GM23338 (cell line): ENCODE measurements at places on chromosomes 6 and 20. TPM values are rescaled to one million over a fixed set of nuclear protein-coding genes. Genes with fewer than 3 reads are reported as not detected.
A peak's percentile ranks its signal among the peaks of the same experiment; 100 is the strongest.

DNA sequence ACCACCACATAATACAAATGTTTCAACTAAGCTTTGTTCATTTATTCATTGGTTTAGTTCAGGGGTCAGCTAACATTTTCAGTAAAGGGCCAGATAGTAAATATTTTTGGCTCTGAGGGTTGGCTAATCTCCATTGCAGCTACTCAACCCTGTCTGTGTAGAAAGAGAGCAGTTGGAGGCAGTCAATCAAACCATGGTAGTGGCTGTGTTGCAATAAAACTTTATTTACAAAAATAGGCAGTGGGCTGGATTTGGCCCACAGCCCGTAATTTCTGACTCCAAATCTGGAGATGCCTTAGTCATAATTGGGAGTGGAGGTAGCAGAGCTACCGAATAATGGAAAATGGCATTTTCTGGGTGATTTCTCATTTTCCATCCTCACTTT, 242.5 kb upstream of the ZFP64 start:
- no peaks in the 10 kb centered on the region for H3K27me3 ChIP-seq
- no peaks in the 10 kb centered on the region for H3K36me3 ChIP-seq
- H3K4me3 ChIP-seq: no peak overlapping the region
- H3K27ac ChIP-seq: no peak overlapping the region
- no peaks in the 10 kb centered on the region; the same call in 1 of the 2 replicates for H3K4me1 ChIP-seq
- DNase-seq: no peak

DNA sequence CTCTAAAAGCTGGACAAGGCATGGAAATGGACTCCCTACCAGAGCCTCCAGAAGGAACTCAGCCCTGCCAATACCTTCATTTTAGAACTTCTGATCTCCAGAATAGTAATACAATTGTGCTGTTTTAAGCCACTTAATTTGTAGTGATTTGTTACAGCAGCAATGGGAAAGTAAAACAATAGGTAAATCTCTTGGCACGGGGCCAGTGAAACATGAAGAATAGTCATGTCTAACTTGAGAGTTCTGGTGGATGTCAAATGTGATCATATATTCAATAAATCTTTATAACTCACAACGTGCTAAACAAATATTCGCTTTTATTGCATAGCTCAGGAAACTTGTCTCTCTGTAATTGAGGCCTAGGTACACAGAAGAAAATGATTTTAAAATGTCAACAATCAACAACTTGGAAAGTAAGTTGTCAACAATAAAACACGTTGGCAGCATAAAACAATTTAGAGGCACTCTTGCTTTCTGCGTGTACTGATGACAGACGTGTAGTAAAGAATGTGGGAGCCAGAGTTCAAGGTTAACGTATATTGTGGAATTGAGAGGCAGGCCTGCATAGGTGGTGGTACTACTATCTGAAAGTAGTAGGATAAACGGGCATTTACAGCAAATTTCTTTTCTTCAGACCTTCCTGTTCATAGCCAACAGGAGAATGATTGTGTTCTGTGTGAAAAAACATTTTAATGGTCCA, 140.5 kb upstream of the OPRM1 start:
- no peaks in the 10 kb centered on the region for H3K4me1 ChIP-seq
- H3K4me3 ChIP-seq: no peak overlapping the region
- DNase-seq: no peak
- no peaks in the 10 kb centered on the region for H3K27me3 ChIP-seq
- H3K27ac ChIP-seq: no peak overlapping the region

DNA sequence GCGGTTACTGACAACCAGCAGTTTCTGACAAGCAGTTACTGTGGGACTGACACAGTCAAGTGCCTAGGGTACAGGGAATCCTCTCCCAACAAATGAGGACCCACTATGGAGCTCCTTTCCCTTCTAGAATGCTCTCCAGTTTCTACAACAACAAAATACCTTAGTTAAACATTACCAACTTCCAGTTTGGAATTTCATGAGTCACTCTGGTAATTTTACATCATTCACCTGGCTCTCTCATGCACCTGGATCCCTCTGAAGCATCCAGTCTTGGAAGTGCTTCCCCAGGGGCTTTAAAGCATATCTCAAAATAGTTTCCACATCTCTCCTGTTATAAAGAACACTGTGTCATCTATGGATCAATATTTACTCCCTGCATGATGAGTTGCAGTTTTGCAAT, 286.7 kb upstream of the SPTLC3 start:
- peak; percentile 14 for DNase-seq
- H3K27ac ChIP-seq: no peak overlapping the region
- no peaks in the 10 kb centered on the region for H3K36me3 ChIP-seq
- H3K4me1 ChIP-seq: peaks cover 5% of the 10 kb centered on the region; the same call in 1 of the 2 replicates

DNA sequence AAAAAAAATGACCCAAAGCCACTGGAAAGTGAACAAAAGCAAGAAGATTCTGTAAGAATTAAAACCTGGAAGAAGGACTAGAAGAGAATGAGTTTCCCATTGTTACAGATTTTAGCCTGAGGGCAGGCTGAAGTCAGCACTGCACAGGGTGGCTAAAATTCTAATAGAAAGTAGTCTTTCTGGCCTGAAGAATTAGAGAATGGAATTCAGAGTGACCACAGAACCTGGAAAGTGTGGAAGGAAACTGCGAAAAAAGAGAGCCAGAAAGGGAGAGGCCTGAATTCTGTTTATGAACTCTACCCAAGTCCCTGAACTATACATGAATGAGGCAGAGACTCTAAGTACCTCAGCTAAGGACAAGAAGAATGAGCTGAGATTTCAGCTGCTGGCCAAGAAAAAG, 38.9 kb upstream of the FILIP1 start:
- H3K27ac ChIP-seq: no peak overlapping the region
- no peaks in the 10 kb centered on the region for H3K36me3 ChIP-seq
- no peaks in the 10 kb centered on the region for H3K27me3 ChIP-seq
- no peak overlapping the region for H3K4me3 ChIP-seq
- H3K4me1 ChIP-seq: no peaks in the 10 kb centered on the region

DNA sequence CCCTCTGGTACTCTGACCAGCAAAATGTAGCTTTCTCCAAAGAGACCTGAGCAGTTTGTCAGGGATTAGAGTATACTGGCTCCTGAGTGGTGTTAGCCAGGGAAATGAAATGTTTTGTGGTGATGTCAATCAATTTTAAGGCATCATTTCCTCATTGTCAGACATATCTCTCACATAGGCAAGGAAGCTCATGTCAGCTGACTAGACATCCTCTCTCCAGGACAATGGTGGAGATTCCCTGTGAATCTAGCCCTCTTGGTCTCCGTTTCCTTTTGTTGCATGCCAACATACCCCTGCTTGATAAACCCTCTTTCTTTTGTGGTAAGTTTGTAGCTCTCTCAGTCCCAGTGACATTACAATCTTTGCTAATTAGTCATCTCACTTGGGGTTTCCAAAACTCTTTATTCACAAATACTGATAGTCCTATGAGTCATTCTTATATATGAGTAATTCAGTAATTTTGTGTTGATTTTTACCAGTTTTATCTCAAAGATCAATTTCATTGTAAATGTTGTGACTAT, 135.6 kb upstream of the PTPRK start:
- no peak overlapping the region for H3K27ac ChIP-seq
- no peaks in the 10 kb centered on the region for H3K36me3 ChIP-seq
- no peaks in the 10 kb centered on the region for H3K4me1 ChIP-seq
- no peak for DNase-seq

DNA sequence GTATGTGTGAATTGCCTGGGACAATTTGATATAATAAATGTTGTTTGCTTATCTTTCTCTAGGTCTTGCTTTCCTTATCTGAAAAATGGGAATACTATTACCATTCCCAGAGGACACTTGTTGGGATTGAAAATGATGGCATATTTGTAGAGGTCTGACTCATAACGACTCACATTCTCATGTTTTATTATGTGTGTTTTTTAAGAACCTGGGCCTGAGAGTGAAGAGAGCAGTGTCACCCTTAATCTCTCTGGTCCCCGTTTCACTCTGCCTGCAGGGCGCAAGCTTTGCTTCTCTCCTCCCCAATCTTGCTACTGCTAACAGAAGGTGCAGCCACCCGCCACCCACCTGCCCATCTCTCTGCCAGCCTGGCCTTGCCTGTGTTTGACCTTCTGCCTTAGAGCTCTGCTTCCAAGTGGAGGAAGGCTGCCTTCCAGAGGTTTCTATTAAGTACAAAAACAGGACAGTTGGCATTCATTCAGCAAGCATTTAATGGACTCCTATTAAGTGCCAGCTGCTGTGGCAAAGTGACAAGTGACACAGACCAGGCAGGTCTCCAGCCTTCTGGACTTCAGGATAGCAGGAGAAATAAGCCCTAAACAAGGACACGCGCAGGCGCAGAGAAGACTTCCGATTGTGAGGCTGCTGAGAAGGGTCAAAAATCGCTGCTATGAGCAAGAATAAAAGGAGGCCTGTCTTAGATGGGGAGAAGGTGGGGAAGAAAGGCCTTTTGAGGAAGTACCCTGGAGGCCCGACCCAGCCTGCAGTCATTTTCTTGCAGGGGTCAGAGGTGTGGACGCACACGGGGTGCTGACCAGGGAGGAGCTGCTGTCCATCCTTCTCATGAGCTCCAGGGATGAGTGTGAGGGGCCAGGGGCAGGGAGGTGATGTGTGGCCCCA, 112.5 kb downstream of the JPH2 start:
- no peak for DNase-seq
- H3K4me3 ChIP-seq: no peak overlapping the region
- no peaks in the 10 kb centered on the region for H3K36me3 ChIP-seq
- no peak overlapping the region for H3K27ac ChIP-seq
- H3K4me1 ChIP-seq: no peaks in the 10 kb centered on the region

DNA sequence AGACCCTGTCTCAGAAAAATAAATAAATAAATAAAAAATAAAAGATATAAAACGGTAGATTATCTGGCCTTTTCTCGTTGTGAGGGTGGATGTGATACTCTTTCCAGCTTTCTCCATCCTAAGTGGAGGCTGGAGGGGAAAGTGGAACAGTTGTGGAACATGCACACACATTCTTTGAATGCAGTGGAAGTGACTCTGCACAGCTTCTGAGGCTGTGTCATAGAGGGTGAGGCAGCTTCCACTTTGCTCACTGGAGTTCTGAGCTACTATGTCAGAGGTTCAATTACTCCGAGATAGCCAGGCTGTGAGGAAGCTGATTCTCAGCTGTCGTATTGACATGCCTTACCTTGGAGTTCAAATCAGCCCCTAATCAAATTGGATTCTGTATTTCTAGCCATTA, 82.2 kb downstream of the CHMP4B start:
- no peaks in the 10 kb centered on the region for H3K36me3 ChIP-seq
- H3K27me3 ChIP-seq: no peaks in the 10 kb centered on the region
- H3K4me3 ChIP-seq: no peak overlapping the region
- no peak overlapping the region for H3K27ac ChIP-seq
- no peak for DNase-seq

- no peak overlapping the region for H3K4me3 ChIP-seq
- H3K4me1 ChIP-seq: no peaks in the 10 kb centered on the region
- H3K36me3 ChIP-seq: no peaks in the 10 kb centered on the region
- no peak for DNase-seq
- no peaks in the 10 kb centered on the region for H3K27me3 ChIP-seq
Observed at GRCh38 chr6:41208439-41209106, 7.6 kb upstream of the TREML2 start.

DNA sequence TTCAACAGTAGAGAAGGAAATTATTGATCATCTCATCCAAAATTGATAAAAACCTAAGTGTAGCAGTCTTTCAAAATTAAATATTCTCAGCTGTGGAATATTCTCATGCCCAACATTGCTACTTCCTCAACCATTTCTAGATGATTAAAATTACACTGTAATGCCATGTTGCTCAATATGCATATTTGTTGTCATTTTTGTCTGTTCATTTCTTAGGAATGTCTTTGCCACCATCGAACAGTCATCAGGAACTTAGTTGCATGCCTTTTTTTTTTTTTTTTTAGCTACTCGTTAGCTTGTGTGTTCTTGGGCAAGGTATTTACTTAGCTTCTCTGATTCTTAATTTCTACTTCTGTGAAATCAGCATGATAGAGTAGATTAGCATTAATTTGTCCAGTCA, 188.6 kb downstream of the DTNBP1 start:
- H3K4me1 ChIP-seq: peaks cover 69% of the 10 kb centered on the region
- H3K4me3 ChIP-seq: no peak overlapping the region
- no peak for DNase-seq
- no peak overlapping the region for H3K27ac ChIP-seq
- peaks cover 19% of the 10 kb centered on the region for H3K36me3 ChIP-seq
- H3K27me3 ChIP-seq: no peaks in the 10 kb centered on the region

DNA sequence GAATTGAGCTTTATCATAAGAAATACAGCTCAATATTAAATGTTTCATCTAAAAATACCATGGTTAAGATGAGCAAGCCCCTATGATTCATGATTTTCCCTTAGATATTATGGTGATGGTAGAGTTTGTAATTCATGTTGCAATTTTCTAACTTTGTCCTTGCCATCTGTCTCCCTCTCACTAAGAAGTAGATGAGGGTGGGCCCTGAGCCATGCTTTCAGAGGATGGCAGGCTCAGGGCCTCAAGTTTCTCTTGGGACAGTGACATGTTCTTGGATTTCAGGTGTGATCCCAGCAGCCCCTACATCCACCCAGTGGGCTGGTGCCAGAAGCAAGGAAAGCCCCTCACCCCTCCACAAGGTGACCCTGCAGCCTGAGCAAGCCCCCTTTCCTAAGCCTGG, 25.6 kb downstream of the L3MBTL1 start:
- H3K4me1 ChIP-seq: no peaks in the 10 kb centered on the region
- H3K36me3 ChIP-seq: no peaks in the 10 kb centered on the region
- H3K27ac ChIP-seq: no peak overlapping the region
- no peak overlapping the region for H3K4me3 ChIP-seq
- no peaks in the 10 kb centered on the region for H3K27me3 ChIP-seq

DNA sequence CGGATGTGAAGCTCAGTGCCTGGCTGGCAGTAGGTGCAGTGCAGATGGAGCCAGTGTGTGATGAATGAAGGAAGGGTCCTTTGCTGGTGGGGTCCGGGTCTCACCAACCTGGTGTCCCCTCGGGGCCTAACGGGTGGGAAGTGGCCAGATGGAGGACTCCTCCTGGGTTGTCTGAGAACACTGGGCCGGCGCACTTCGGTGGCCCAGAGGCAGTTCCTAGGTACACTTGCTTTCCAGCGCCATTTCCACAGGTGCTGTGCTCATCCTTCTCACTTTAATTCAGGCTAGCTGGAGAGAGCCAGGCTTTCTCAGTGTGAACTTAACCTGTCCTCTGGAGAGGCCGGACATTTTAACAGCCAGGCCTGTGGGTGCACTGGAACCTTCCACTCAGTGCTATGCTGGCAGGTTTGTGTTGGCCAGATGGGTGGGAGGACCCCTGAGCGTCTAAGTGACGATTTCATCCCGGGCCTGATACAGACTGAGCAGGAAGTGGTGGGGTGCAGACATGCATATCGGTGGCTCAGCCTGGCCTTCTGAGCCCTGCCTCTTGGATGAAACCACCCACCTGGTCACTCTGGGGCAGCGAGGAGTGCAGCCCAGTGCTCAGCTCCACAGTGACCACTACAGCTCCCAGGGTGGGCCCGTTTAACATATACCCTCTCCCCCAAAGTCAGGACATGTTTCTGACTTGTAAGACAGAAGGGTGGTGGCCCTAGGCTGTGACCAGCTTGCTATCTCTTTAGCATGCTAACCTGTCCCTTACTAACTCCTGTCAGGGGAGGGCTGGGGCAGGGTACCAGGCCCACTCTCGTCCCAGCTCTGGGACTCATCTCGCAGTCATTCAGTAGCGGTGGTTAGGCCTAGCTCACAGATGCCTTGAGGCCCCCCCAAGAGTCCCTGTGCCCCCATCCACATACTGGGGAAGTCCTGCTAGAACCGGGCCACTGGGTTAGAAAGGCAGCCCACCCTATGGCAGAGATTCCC, 8.2 kb upstream of the PYGB start:
- H3K27me3 ChIP-seq: no peaks in the 10 kb centered on the region
- H3K36me3 ChIP-seq: no peaks in the 10 kb centered on the region
- H3K4me1 ChIP-seq: 0 out of 2 replicates have a peak, but pooled peaks cover 6% of the 10 kb centered on the region
- no peak overlapping the region for H3K27ac ChIP-seq

RAET1L gene
- total RNA-seq: not detected in 2 replicates

LPIN3 gene
- 8.4 and 9.7 TPM in 2 replicates for total RNA-seq

CDK19 gene
- total RNA-seq: 10.1 and 12.1 TPM in 2 replicates
